ENCODE measurements at places on chromosomes 5 and 9. TPM values are rescaled to one million over a fixed set of nuclear protein-coding genes. Genes with fewer than 3 reads are reported as not detected.

DNA sequence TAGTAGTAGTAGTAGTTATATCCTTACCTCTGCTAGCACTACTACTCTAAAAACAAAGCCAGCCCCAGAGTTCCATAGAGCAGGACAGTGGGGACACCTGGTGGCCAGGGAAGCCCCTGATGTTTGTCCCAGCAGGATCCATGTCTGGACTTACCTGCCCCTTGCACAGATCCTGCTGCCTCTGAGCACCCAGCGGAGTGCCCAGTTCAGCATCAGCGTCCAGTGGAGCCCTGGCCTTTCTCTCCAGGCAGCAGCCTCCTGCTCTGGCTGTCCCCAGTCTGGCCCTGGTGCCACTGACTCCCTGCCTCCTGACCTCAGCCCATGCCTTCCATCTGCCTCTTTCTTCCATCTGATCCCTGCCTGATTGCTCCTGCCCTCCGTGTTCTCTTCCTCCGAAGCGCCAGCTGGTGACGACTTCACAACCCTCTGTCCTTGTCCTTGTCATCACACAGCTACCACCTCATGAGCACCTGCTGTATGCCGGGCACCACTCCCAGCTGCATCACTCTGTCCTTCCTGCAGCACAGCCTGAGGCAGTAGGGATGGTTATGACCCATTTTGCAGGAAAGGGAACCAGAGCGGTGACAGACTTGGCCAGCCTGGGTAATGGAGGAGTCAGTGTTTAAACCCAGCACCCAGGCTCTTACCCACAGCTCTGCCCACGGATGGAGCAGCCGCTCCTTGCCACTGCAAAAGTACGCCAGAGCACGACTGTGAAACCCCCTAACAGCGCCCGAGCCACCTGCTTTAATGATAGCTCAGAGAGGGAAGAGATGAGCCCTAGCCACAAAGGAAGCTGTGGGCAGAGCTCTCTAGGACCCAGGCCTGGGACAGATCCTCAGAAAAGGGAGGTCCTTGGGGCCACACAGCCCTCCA lies 11.5 kb downstream of the SARDH start:
- no peaks in the 10 kb centered on the region for H3K27me3 ChIP-seq
- H3K36me3 ChIP-seq: no peaks in the 10 kb centered on the region
- no peak for DNase-seq
- no peaks in the 10 kb centered on the region for H3K4me1 ChIP-seq

CREB3 gene
- 38.7 TPM for polyA plus RNA-seq

- H3K4me1 ChIP-seq: no peaks in the 10 kb centered on the region
- H3K27me3 ChIP-seq: no peaks in the 10 kb centered on the region
- H3K27ac ChIP-seq: no peak overlapping the region
- H3K4me3 ChIP-seq: no peak overlapping the region
- H3K36me3 ChIP-seq: no peaks in the 10 kb centered on the region
Observed at GRCh38 chr9:121741228-121741918, 89.9 kb downstream of the DAB2IP start.

SH2D3C gene
- 11.5 TPM for polyA plus RNA-seq
